ENCODE measurements at places on chromosomes 5 and 9.

DNA sequence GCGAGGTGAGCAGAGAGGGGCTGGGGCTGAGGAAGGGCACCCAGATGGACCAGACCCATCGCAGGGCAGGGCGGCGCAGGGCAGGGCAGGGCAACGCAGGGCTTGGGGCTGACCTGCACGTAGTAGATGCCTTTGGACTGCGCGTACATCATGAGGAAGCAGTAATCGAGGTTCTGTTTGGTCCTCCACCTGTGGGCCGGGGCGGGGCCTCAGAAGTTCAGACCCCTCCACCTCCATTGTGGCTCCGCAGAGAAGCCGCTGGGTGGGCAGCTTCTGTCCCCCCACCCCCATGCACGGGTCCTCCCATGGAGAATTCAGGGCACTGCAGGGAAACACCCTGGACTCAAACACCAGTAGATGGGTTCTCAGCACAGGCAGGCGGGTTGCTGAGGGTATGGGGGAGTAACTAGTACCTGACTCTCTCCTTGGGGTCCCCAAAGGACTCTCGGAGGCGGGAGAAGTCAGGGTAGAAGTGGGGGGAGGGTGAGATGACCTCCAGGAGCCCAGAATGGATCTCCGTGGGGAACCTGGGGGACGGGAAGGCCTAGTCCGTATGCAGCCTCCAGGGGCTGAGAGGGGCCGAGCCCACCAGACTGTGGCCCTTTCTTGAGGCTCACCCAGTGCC is 6.4 kb downstream of the LTC4S start:
- no peak for DNase-seq

DNA sequence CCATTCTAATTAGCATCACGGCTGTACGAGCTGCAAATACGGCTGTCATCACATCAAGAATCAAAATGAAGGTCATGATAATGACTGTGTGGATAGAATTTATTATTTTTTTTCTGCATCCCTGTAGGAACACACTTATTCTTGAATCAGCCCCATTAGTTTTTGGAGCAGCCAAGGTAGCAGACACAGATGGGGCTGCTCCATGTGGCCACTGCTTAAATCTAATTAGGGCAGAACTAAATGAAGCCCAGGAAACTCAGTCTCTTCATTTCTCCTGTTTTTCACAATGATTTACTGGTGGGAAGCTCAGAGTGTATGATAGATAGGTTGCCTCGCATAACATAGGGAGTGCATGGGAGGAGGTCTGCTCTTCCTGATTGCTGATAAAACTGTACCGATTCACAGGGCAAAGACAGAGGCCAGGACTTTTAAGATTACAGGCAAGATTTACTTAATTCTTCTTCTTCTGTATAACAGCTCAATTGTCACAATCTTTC is 275.5 kb downstream of the GLIS3 start:
- DNase-seq: no peak

- no peak for DNase-seq
These were observed 179.1 kb downstream of the AUH start for GRCh38 chr9:91182429-91183225.

- DNase-seq: no peak
These were observed 43.9 kb downstream of the PRRT1B start for GRCh38 chr9:131589124-131589711.

GRCh38 chr5:150321211-150321610 is 18.5 kb upstream of the ARSI start:
- DNase-seq: no peak
